ENCODE measurements at places on chromosomes 13 and 19.
A peak's percentile ranks its signal among the peaks of the same experiment; 100 is the strongest.

GRCh38 chr19:55165952-55166529 is 372 bp downstream of the DNAAF3 start:
- peak; percentile 74 for DNase-seq

DNA sequence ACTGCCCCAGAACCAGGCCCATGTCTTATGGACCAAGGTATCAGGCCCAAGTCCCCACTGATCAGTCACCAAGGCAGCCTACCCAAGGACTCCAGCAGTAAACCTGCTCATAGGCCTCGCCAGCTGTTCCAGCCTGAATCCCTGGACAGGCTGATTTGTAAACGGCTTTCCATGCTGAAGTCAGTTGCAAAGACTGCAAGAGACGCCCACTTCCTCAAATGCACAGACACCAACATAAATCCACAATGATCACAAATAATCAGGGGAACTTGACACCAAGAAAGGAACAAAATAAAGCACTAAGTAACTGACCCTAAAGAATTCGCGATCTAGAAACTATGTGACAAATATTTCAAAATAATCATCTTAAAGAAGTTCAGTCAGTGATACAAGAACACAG is 75.2 kb downstream of the RXFP2 start:
- DNase-seq: no peak

- DNase-seq: no peak
Measured at GRCh38 chr13:44662515-44662914, 86.4 kb upstream of the TSC22D1 start.

- no peak for DNase-seq
Measured at GRCh38 chr19:12800923-12801465, 606 bp downstream of the PRDX2 start.

- DNase-seq: no peak
Measured at GRCh38 chr13:51225029-51225428, 2.8 kb downstream of the FAM124A start.

DNA sequence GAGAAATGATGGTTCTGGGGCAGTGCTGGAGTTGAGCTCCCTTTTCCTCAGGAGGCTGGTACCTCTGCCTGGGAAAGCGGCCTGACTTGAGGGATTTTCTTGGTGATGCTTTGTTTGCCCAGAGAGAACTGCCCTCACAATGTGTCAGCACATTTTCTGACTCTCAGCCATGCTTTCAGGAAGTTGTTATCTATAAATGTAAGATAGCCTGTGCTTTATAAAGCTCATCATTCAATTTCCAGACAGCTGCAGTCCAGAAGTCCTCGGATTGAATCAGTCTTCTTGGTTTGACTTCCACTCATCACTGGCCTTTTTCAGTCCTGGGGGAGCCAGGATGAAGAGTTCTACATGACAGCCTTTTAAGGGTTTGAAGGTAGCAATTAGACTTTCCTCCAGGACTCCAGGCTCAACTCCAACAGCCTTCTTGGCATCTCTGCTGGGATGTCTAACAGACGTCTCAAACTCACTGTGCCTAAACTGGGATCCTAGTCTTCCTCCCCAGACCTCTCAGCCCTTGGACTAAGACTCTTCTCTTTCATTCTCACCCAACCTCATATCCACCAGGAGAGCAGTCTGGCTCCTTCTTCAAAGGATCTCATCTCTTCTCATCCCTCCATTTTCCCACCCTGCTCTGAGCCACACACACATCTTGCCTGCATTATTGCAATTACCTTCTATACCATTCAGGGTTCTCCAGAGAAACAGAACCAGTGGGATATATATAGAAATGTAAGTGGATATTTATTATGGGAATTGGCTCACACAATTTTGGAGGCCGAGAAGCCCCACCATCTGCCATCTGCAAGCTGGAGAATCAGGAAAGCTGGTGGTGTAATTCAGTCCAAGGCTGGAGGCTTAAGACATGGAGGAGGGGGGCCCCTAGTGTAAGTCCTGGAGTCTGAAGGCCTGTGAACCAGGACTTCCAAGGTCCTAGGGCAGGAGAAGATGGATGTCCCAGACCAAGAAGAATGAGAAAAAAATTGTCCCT is 13.1 kb downstream of the ERICH6B start:
- DNase-seq: no peak

- no peak for DNase-seq
Measured at GRCh38 chr13:111518161-111518792, 197.8 kb downstream of the TEX29 start.

DNA sequence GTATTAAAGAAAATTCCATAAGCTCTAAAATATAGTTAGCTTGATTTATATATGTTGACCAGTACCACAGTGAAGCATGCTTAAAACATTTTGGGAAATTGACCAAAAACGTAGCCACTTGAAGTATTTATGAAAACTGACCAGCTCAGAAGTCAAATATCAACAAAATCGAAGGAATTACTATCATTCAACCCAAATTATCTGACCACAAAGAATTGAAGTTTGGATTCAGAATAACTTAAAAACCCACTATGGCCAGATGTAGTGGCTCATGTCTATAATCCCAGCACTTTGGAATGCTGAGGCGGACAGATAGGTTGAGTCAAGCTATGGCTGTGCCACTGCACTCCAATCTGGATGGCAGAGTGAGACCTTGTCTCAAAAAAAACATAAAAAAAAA is 31.9 kb downstream of the GPALPP1 start:
- no peak for DNase-seq

GRCh38 chr19:37931881-37932655 is 25.1 kb downstream of the SIPA1L3 start:
- peak; percentile 65 for DNase-seq

GRCh38 chr13:23570099-23570920 is at the start of gene TNFRSF19:
TNFRSF19 (plus strand) TSS chr13:23570412; CDS start chr13:23590184, 19,772 bp downstream.
- DNase-seq: no peak
